ENCODE measurements at places on chromosomes 13 and 19. TPM values are rescaled to one million over a fixed set of nuclear protein-coding genes. Genes with fewer than 3 reads are reported as not detected.

GRCh38 chr19:45503909-45504308 lies 3.4 kb upstream of the VASP start:
- H3K4me1 ChIP-seq: peaks cover 55% of the 10 kb centered on the region
- no peak for DNase-seq
- H3K4me3 ChIP-seq: no peak overlapping the region
- no peaks in the 10 kb centered on the region for H3K27me3 ChIP-seq
- H3K27ac ChIP-seq: no peak overlapping the region
- H3K36me3 ChIP-seq: peaks cover 3% of the 10 kb centered on the region

- H3K36me3 ChIP-seq: peaks cover 70% of the 10 kb centered on the region
- no peaks in the 10 kb centered on the region for H3K4me1 ChIP-seq
- H3K27me3 ChIP-seq: no peaks in the 10 kb centered on the region
- H3K4me3 ChIP-seq: no peak overlapping the region
- DNase-seq: no peak
- no peak overlapping the region for H3K27ac ChIP-seq
Observed at GRCh38 chr19:5667751-5668271, 12.5 kb downstream of the MICOS13 start.

DNA sequence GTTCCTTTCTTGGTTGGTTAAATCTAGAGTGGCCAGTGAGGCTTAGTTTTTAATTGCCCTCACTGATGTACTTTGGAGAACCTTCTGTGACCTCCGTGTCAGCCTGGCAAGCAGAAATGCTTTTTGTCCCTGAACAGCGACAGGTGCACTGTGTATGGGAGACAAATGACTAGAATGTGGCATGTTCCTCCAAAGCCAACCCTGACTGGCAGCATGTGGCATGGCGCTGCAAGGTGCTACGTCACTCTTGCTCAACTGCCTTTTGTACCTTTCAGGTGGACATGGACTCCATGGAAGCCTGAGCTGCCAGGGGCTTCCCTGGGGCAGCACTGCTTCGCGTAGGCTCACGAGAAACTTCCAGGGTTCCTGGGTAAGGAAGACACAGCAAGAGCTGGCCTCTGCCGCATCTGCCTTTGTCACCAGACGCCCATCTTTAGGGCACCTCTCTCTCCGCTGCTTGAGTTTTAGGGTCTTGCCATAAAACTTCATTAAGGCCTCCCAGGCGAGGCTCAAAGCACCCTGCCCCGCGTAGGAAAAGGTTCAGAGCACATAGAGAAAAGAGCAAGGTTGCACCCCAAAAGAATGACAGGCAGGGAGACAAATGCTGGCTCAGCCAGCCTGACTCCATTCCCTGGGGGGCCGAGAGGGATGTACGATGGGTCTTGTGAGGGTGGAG lies 167.1 kb upstream of the SOX1 start:
- no peaks in the 10 kb centered on the region for H3K27me3 ChIP-seq
- DNase-seq: no peak
- no peaks in the 10 kb centered on the region for H3K36me3 ChIP-seq
- H3K4me3 ChIP-seq: no peak overlapping the region

- no peak overlapping the region for H3K4me3 ChIP-seq
- H3K4me1 ChIP-seq: no peaks in the 10 kb centered on the region
- no peaks in the 10 kb centered on the region for H3K27me3 ChIP-seq
- H3K27ac ChIP-seq: no peak overlapping the region
- peaks cover 39% of the 10 kb centered on the region for H3K36me3 ChIP-seq
- no peak for DNase-seq
Observed at GRCh38 chr19:5139583-5140325, 170.8 kb downstream of the KDM4B start.

- no peak overlapping the region for H3K27ac ChIP-seq
- no peaks in the 10 kb centered on the region for H3K36me3 ChIP-seq
- no peak for DNase-seq
- H3K4me1 ChIP-seq: no peaks in the 10 kb centered on the region
- no peak overlapping the region for H3K4me3 ChIP-seq
- peaks cover 65% of the 10 kb centered on the region for H3K27me3 ChIP-seq
Observed at GRCh38 chr13:112253631-112254030, 122.5 kb upstream of the SPACA7 start.

DNA sequence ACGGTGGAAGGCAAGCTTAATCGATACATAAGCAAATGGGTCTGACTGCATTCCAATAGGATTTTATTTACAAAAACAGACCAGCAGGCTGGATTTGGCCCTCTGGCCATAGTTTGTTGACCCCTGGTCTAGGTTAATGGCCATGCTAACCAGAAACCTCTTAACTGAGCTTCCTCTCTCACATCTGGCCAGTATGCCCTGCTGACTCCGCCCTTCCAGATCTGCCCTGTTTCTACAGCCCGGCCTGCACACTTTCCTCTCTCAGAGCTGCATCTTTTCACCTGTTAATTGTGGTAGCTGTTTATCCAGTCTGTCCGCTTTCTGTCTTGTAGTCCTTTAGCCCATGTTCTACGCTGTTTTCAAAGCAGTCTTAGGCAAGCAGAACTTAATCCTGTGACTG lies 25.6 kb downstream of the EDNRB start:
- no peaks in the 10 kb centered on the region for H3K27me3 ChIP-seq
- no peaks in the 10 kb centered on the region for H3K4me1 ChIP-seq
- DNase-seq: no peak
- H3K4me3 ChIP-seq: no peak overlapping the region
- no peaks in the 10 kb centered on the region for H3K36me3 ChIP-seq

GRCh38 chr13:52848455-52849195 lies at the start of gene PCDH8:
PCDH8 (minus strand) TSS chr13:52848640; CDS start chr13:52848436, 204 bp downstream.
- no peak within 1 kb of the TSS for H3K27ac ChIP-seq
- H3K4me3 ChIP-seq: no peak within 1 kb of the TSS
- no peak for DNase-seq

DNA sequence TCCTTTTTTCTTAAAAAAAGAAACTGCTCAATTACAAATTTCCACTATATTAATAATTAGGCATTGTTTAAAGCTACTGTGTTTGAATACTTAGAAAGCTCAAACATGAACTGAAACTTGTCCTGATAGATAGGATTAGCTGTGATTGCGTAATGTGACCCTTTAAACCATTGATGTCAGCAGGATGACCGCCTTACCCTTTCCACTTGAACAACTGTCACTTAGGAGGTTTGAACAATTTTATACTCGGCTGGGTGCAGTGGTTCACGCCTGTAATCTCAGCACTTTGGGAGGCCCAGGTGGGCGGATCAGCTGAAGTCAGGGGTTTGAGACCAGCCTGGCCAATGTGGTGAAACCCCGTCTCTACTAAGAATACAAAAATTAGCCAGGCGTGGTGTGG lies 2.9 kb downstream of the LAMP1 start:
- H3K36me3 ChIP-seq: peaks cover 14% of the 10 kb centered on the region
- no peak overlapping the region for H3K27ac ChIP-seq
- H3K27me3 ChIP-seq: no peaks in the 10 kb centered on the region

Gene SIGLEC11
- not detected for total RNA-seq

Gene ZNF628
- total RNA-seq: 12.9 TPM
